ENCODE measurements at places on chromosomes 7 and 10.

GRCh38 chr7:132499065-132499464, 77.2 kb downstream of the PLXNA4 start:
- no peak for DNase-seq

- DNase-seq, result no peak
Measured at GRCh38 chr7:134197345-134197744, 70.2 kb downstream of the LRGUK start.

DNA sequence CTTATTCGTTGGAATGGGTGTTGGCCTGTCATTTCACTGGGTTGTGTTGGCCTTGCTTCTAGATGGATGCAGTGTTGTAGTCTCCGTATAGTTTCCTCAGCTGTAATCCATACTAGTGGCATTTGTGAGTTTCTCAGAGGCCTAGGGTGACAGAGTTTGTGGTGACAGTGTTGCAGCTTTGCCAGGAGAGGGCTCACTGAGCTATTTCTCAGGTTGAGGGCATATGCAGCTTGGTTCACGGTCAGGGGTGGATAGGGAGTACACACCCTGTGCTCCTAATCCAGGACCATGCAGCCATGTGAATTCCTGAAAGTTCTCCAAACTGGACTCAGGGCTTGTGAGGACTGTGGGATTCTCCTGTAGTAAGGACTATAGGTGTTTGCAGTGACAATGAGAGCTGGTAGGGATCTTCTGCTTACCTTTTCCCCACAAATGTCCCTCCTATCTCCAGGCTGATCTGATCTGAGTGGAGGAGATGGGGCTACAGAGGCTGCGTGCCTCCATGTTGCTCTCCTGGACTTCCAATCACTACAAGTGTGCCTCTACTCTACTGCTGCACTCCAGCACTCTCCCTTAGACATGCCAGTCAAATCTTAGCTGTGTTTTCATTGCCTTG, 229.0 kb downstream of the STK31 start:
- no peak for DNase-seq

GRCh38 chr7:20279979-20280378, 50.7 kb upstream of the ITGB8 start:
- DNase-seq, result no peak

DNA sequence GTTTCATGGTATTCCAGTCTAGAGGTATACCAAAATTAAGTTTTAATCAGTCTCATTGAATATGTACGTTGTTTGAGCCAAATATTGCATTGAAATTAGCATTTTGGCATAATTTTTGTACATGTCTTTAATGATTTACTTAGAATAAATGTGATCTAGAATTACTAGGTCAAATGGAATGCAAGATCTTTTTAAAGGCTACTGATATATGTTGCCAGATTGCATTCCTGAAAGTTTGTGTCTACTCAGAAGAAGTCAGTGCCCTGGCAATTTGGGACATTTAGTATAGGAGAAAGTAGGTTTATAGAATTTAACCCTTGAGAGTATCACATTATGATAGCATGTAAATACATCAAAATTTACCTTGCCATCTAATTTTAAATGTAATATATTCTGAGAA, 32.4 kb downstream of the KMT2E start:
- no peak for DNase-seq

Measured in right kidney (tissue), 9 donors.